GM04504 (cell line): ENCODE measurements at places on chromosomes 3 and 15.

DNA sequence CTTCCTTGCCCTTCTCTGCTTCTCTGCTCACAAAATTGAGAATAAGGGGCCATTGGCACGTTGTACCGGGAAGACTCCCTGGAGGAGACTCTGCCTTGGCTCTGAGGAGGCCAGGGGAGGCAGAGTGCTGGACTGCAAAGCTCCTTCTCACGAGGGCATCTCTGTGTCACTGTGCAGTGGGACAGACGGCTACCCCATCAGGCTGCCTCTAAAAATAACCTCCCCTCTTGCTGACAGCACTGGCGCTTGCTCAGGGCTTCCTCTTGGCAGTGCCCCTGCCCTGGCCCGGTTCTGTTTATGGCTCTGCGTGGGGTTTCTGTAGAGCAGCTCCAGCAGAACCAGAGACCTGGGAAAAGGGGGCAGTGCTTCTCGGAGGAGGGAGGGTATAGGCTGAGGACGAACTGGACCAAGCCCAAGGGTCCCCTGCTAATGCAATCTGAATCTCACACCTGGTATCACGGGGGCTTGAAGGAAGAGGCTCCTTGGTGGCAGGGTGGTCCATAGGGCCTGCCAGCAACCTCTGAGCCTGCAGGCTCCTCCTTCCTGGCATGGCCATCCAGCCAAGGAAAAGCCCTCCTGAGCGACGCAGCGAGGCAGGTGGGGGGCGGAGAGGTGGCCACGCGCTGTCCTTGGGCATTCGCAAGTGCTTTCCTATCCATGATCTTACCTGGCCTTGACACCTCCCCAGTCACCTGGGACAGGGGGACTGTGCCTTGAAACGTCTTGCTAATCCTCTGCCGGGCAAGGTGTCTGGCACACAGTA lies 63.3 kb upstream of the TLE3 start:
- no peak for DNase-seq

DNA sequence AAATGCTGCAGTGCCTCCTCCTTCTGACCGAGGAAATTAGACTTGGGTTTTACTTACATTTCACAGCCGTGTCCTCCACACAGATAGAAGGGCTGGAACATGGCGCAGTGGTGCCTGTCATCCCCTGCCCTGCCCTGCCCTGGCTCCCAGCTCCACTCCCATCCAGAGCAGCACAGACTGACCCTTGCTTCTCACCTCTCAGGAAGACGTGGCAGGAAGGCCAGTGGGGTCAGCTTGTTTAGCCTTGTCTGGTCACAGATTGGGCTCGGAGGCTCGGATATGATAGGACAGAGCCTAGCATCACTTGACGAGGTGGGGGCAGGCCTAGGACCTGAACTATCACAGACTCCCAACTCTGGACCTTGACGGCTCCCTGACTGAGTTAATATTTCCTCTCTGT lies 88.5 kb downstream of the LINGO1 start:
- no peak for DNase-seq

- DNase-seq, result no peak
Measured at GRCh38 chr15:66251790-66252684, 1.5 kb downstream of the MEGF11 start.

DNA sequence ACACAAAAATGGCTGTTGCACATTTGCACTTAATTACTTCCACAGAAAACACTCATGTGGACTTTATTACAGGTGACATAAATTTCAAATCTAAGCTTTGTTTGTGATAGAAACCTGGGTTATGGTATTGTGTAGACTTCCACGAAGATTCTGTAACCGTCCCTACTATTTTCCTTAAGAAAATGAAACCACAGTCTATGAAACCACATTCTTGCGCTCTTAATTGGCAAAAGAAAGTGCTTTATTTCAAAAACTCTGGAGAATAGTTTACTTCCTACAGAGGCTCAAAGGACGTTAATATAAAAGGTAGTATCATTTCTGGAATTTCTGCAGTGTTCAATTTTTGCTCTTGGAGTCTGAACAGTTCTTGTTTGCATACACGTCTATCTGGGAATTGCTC lies 123.4 kb downstream of the TIGIT start:
- no peak for DNase-seq

- no peak for DNase-seq
Measured at GRCh38 chr3:11602239-11602840, 41.4 kb downstream of the VGLL4 start.

DNA sequence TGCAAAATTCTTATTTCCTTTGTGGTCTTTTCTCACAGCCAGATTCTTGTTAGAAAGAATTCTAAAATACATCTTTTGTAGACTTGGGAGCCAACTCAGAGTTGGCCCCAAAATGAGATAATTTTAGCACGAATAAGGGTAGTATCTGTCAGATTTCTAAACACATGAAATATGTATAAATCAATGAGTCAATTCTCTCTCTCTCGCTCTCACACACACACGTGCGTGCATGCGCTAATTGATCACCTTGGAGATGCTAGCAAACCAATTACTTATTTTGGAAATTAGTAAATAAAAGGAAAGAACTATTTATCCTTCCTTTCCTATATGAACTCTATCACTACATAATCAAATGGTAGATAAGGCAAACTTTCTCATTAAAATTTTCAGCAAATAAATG lies 32.9 kb upstream of the PIK3R4 start:
- DNase-seq, result no peak

DNA sequence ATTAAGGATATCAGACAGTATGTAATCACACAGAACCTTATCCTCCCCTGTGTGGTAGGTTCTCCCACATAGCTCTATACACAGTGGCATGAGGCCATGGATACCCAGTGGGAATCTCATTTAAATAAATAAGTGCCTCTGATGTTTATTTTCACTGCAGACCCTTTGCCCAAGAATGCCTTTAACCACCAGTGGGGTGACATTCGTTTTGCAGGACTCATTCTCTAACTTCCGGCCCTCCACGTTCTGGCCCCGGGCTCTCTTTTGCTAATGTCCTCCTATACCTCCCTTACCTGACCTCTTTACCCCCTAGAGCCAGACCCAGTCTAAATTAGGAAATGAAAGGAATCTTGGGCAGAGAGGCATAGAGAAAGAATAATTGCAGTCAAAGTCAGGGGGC lies 8.3 kb downstream of the CCDC80 start:
- DNase-seq, result no peak

GRCh38 chr3:128598884-128599664 lies 51.5 kb downstream of the RPN1 start:
- DNase-seq, result no peak

DNA sequence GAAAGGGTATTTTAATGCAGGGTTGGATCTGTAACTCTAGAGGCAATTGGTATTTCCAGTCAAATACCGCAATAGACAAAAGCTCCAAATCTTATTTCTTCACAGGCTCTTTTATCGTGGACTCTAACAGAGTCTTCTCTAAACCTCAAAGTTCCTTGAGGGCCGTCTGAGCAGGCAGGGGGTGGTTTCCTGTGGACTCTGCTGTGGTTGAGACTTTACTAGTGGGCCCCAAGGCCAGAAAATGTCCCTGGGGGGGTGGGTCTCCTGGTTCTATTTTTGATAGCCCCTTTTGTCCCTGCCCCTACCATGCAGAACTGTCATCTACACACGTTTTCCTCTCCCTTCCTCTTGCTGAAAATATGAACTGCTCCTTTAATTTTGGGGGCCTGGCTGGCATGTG lies 80.1 kb downstream of the ASB7 start:
- DNase-seq, result no peak

- DNase-seq, result no peak
Measured at GRCh38 chr3:87595798-87596197, 319.4 kb upstream of the POU1F1 start.

DNA sequence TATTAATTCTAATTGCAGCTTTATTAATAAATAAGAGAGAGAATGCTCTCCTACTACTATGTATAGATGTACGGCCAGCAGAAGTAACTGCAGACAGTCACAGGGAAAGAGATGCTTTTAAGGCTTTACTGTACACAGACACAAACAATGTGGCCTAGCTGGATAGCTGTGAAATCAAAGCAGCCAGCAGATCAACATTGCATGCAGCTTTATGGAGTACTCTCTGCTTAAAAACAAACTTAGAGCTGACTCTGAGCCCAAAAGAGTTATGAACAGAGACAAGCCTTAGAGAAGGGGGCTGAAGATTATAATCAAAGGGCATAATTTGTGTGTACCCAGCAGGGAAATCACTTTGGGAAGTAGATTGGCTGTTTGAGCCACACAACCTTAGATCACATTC lies 47.2 kb downstream of the CADM2 start:
- DNase-seq, result no peak

- DNase-seq, result no peak
Measured at GRCh38 chr15:91908391-91908790, 54.9 kb downstream of the SLCO3A1 start.

DNA sequence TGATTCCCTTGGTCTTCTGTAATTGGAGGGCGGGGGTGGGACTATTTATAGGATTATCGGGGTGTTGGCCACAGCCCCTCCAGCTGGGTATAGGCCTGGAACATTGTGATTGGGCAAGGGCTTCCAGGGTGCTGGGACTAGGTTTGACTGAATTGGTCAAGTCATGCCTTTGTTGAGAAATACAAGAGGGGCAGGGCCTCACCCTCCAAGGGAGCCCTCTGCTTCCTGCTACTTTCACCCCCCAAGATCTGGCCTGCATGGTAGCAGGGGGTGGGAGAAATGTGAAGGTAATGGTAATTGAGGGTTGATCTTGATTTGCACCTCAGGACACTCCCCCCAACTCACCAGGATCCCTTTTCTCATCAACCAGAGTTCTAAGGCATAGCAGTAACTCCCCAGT lies 25.2 kb downstream of the TRIM71 start:
- no peak for DNase-seq

- no peak for DNase-seq
Measured at GRCh38 chr3:30340500-30340899, 265.9 kb upstream of the TGFBR2 start.

DNA sequence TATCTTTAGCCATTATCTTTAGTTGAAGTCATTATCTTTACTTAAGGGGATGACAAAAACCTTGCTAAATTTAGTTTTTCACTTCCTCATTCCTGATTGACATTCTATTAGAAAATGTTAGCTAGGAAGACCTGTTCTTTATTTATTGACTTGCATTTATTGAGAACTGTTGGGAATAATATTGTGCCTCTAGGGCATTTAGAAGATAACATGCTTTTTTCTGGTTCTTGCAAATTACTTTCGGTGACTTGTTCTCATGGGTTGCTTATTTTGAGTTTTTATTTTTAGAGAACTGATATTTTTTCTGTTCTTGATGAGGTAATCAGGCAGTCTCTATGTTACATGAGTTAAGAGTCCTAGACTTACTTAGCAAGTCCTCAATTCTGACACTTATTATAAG lies 48.3 kb upstream of the CTDSPL start:
- DNase-seq, result no peak

DNA sequence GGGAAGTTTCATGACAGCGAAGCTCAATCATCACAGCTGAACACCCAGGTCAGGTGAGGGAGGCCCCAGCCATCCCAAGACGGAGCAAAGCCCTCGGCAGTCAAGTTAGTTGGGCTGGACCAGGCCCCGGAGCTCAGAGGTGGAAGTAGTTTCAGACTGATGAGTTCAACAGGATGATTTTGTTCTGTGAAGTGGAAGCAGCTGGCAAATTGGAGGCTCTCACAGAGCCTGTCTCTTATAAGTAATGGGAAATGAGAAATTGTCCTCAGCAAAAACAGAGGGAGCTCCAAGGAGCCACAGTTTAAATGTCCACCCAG lies 245.1 kb downstream of the XXYLT1 start:
- no peak for DNase-seq

GRCh38 chr3:80898211-80898610 lies 863.2 kb downstream of the GBE1 start:
- no peak for DNase-seq

GRCh38 chr3:72398781-72399180 lies 449.5 kb downstream of the SHQ1 start:
- DNase-seq, result no peak

- DNase-seq, result no peak
Measured at GRCh38 chr15:89125088-89125826, 37.0 kb downstream of the ABHD2 start.

DNA sequence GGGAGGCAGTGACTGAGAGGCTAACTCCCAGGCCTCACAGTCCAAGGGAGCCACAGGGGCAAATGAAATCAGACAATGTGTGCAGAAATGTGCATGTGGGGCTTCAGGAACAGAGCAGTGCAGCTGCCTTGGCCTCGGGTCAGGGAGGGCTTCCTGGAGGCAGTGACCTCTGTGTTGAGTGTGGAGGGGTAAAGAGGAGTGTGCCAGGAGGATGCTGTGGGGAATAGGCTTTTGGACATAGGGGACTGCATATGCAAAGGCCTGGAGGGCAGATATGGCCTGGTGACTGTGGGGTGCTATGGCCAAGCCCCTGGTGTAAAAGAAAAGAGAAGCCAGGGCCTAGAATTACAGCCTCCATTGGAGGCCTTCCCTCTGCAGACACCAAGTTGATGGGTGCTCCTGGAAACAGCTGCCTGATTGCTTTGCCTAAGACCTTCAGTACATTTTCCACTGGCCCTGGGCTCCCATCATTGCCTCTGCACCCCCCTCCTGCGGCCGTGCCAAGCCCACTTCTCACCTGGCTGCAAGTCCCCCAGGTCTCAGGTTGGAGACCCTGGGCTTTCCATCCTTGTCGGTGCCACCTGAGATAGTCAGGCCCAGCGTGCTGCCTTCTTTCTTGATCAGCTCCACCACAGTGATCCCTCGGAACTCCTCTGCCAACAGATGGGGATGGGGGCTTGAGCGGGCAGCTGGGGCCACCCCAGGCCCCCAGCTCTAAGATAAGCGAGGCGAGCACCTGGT lies 15.1 kb downstream of the GRIP2 start:
- DNase-seq, result no peak

DNA sequence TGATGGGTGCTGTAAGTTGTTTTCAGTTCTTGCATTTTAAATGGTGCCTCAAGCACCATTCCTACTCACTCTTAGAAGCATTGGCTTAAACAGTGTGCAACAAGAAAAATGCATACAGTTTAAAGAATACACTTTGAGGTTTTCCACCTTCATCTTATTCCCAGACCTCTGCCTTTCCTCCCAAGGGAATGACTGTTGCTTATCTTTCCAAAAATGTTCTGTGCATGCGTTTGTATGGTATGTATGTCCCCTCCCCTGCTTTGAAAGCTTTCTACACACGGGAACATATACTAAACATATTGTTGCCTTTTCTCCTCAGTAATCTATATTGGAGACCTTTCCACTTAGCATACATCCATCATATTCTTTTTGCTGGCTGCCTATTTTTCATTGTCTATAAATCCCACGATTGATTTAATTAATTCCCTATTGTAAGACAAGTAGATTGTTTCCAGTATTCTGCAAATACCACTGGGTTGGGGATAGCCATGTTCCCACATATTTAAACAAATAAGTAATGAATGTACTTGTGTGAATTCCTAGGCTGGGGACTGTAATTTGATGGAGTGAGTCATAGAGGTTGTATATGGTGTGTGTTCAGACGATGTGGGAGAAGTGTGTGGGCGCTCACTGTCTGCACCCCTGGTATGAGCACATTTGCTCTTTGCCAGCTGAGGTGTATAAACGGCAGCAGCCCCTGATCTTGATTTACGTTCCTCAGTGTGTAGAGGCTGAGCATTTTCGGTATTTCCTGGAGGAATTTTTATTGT lies 5.8 kb downstream of the TRAK1 start:
- no peak for DNase-seq
